CD14-positive monocyte (primary cell): ENCODE measurements at places on chromosomes 2 and 18.

DNA sequence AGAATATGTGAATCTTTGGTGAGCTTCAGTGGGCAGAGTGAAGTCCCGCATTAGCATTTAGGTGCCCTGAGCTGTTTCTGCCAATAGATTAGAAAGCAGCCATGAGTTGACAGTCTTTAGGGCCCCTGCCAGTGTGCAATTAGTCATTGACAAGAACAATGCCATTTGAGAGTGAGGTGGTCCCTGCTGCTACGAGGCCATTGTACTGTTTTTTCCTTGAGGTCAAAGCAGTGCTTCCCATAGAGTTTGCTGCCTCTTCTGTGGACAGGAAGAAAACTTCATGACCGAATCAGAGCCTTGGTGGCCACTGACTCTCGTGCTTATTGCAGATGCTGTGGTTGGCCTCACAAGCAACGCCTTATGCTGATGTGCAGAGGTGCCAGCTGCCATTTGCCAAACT, 102.7 kb downstream of the SH3BP4 start:
- no peak for DNase-seq

GRCh38 chr18:11074889-11075288, 74.5 kb downstream of the PIEZO2 start:
- DNase-seq, result no peak

DNA sequence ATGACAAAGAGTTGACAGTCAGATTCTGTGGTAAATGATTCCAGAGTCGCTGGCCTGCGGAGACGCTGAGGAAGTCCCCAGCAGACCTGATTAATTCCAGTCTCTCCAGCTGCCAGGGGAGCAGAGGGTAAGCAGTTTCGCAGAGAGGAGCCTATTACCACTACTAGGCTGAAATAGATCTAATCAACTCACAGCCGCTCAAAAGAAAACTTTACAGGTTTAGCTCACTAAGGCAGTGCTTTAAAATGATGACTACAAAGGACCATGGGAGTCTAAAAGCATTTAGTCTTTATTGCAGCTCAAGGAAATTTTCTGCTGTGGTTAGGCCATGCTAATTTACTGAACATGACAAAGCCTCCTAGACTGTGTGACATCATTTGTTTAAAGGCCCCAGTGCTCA, 445.6 kb upstream of the POU3F3 start:
- DNase-seq, result no peak

- no peak for DNase-seq
These were observed 70.2 kb downstream of the MBD2 start for GRCh38 chr18:54154231-54154630.

DNA sequence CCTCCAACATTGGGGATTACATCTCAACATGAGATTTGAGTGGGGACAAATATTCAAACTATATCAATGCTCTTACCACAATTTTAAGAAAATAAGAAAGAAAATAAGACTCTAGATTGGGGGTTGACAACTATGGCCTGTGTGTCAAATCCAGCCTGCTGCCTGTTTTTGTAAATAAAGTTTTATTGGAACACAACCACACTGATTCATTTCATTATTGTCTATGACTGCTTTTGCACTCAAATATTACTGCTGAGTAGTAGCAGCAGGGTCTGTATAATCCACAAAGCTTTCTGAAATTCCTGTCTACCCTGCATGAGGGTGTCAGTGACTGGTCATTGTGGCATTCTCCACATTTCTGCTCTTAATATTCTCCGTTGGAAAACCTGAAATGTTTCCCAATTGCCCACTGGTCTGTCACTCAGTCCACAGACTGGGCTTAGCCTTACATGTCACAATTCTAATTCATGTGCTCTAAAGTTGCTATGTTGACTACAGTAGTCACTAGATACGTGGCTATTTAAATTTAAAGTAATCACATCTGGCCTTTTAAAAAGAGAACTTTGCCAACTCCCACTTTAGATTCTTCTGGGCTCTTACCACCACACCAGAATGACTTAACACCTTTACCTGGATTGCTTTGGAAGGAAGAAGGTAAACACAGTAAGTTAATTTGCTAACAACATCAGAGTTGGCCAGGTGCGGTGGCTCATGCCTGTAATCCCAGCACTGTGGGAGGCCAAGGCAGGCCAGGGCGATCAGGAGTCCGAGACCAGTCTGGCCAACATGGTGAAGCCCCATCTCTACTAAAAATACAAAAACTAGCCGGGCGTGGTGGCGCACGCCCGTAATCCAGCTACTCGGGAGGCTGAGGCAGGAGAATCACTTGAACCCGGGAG, 86.9 kb downstream of the CLHC1 start:
- DNase-seq, result no peak

DNA sequence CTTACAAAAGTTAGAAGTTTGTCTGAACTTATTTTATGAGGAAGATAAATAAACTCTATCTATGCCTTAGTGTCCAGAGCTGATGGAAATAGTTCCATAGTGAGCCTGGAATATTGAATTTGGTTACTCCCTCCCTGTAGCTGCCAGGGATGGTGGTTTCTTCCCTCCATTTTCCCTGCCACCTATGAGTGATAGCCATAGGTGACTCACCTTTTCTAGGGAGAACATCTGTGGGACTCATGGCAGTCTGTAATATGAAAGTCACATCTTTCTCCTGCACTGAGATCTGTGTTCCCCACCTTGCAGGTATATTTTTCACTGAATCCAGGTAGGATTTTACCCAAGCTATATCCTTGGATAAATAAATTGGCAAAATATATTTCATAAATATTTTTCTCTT, 148.8 kb downstream of the TPGS2 start:
- no peak for DNase-seq

GRCh38 chr18:58567453-58568196, 61.3 kb downstream of the ALPK2 start:
- no peak for DNase-seq

DNA sequence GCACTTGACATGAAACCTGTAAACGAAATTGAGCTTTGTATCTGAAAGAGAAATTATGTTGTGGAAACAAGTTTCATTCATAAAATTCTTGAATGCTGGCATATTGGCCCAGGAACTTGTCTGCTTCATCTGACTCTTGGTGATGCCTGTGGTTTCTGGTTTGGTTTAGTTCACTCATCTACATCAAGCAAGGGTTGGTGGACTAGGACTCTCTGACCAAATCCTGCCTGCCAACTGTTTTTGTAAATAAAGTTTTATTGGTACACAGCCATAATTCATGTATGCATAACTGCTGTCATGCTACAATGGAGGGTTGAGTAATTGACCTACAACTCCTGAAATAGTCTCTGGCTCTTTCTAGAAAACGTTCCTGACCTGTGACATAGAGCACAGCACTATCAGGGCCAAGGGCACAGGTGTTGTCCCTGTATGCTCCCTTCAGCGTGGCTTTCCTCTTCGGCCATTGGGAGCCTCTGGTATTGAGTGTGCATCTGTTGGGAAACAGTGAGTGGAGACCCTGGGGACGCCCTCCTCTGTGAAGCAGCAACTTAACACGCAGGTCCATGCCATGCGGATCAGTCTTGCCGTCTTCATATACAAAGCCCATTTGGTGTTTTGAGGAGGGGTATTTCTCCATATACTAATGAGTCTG, 226.3 kb downstream of the SH3RF3 start:
- DNase-seq, result no peak

DNA sequence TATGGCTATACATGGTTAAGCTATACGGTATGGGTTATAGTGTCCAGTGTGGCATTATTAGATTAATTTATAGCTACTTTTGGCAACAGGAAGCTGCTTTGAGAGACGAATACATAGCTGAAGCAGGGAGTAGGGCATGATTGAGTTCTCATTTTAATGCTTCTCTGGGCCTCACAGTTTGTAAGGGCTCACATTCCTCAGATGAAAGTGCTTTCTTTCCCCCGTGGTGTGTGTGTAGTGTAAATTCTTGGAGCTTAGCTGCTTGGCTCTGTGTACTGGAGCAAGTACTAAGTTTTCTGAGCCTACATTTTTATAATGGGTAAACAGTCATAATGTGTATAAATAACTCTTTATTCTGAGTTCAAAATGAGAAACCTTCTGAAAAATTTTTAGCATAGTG, 173.7 kb downstream of the PTPRM start:
- DNase-seq, result no peak

GRCh38 chr2:199590321-199591203, 132.8 kb upstream of the SATB2 start:
- DNase-seq, result no peak

DNA sequence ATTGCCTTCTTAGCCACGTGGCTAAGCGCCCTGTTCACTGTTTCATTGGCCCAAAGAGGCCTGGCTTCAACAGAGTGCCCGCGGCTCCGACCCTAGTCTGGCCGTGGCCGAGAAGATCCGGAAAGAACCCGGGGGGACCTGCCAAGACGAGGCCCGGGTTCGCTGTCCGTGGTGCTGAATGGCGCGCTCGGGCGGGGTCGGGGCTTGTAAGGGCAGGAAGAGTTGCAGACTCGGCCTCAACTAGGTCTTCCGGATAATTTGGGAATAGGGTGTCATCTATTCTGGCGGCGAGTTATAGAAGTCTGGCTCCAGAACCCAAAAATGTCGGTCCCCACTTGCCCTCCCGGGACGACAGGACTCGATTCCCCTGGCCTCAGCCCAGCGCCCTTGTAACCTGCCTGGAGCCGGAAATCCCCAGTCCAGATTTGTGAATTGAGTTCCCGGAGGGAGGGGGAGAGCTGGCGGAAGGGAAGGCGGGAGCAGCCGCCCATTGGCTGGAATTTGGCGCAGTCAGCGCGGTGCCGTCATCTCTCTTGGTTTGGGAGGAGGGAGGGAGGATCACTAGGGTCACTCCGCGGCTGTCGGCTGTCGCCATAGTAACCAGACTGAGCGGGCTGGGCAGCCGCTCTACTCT, 3.5 kb downstream of the CDK5R2 start:
- DNase-seq, result no peak

GRCh38 chr2:11140492-11140891, 14.8 kb upstream of the SLC66A3 start:
- no peak for DNase-seq

DNA sequence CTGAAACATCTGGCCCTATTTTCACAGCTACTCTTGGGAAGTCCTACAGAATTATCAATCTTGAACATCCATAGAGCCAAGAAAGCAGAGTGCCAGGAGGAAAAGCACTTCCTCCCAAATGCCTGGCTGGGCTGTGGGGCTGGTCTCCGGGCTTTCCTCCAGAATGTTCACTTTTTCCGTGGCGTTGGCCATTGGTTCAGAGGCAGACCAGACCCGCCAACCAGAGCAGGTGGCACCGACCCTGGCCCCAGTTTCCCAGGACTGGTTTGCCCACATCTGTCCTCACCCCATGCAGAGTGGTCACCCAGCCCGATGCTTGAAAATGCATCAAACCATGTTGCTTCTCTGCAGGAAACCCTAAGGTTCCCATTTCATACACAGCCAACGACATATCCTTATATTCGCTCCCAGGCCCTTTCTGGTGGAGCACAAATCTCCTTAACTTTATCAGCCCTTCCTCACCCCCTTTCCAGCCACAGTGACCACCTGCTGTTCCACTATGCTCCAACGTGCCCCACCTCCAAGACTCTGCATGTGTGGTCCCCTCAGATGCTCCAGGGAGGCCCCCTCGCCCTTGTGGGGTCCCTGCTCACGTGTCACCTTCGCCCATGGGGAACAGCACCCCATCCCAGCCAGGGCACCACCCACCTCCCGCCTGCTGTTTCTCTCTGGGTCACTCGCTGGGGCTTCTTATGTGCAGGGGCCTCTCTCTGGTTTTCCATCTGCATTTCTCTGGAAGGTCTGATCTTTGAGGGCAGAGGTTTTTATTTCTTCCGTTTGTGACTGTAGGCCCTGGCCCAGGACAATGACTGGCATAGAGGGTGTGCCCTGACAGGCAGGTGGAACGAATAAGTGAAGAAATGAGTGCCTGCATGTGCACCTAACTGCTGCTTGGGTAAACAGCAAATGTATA, 92.9 kb downstream of the PXDN start:
- no peak for DNase-seq

DNA sequence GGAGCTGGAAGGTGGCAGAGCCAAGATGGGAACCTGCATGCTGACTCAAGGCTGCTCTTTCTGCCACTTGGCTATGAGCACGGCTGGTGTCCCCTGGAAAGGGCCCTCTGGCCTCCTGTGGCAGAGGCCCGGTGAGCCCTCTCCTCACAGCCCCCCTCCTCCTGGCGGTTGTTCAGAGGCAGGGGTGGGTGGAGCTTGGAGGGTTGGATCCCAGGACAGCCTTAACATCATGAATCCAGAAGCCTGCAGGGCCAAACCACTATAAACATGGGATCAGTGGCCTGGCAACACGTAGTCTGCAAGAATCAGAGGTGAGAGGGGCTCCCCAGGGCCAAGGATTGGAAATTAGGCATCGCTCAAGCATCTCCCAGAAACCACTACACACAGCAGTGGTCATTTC, 48.5 kb upstream of the LOXHD1 start:
- DNase-seq, result no peak

- DNase-seq, result no peak
These were observed 23.2 kb downstream of the CTIF start for GRCh38 chr18:48562075-48562474.

- DNase-seq, result no peak
These were observed 21.0 kb downstream of the ZAP70 start for GRCh38 chr2:97734061-97735051.

GRCh38 chr2:139142252-139142880, 362.2 kb upstream of the NXPH2 start:
- no peak for DNase-seq

GRCh38 chr2:108640731-108641130, 78.6 kb upstream of the RANBP2 start:
- DNase-seq, result peak; percentile 56

DNA sequence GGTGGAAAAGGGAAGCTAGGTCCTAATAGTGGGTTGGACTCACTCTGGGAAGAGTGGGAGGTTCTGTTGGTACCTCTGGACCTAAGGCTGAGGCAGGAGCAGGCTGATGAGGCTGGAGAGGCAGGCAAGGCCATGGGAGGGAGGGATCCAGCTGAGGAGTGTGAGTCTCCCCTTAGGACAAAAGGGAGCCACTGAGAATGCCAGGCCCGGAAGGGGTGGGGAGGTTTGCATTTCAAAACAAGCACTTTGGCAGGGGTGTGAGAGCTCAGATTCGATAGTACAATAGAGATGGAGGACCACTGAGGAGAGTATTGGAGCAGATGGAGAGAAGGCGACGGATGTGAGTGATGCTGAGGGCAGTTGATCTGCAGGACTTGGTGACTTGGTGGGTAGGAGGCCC, 132.1 kb upstream of the CAPN13 start:
- DNase-seq, result no peak

DNA sequence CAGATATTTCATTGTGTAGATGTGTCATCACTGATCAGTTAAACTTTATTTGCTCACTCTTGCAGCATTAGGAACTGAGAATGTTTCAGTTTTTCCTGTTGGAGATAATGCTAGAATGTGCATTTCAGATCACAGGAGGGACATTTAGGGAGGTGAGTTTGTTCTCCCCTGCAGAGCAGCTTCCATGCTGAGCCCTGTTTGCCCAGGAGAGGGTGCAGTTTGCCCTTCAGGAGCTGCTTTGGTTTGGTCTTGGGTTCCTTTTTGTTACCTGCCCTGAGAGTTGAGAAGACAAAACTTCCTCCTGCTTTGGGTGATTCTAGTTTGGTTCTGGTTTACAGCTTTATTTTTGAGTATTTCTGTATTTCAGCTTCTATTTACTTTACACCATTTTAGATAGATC, 49.9 kb downstream of the DGKD start:
- no peak for DNase-seq

GRCh38 chr18:48605408-48605845, 66.6 kb downstream of the CTIF start:
- no peak for DNase-seq
